Kasumi-1 (cell line): ENCODE measurements at places on chromosomes 4 and X.

DNA sequence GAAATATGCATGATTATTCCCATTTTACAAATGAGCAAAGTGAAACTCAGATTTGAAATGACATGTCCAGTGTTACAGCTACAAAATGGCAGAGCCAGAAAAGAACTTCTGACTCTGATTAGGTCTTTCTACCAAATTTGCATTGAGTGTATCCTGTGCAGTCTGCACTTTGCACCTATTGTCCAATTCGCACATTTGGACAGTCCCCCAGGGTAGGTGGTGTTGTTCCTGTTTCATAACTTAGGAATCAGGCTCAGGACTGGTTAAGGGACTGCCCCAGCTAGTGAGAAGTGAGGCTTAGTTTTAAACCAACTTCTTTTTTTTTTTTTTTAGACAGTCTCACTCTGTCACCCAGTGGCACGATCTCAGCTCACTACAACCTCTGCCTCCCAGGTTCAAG lies 137.9 kb upstream of the NALF2 start:
- no peak for DNase-seq

DNA sequence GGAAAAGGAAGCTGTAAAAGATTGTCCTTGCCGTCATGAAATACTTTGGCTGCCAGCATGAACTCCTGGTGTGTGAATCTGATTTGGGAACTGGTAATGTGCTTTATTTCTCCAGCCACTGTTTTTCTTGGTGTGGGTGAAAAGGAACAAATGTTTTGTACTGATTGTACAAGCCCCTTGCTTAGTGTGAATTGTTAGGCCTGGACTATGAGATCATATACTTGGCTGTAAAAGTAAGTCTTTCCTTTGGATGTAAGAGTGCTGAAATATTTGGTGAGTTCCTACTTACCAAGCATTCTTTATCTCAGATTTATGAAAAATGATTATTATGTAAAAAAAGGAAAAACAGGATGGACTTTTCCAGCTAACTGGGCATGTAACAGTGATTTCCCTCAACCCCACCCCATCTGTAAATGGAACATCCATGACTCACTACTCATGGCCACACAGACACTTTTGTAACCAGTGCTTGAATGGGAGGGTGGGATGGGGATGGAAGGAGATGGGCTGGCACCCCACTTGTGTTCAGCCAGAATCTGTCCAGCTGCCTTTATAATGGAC lies 6.3 kb downstream of the FNIP2 start:
- DNase-seq: no peak

DNA sequence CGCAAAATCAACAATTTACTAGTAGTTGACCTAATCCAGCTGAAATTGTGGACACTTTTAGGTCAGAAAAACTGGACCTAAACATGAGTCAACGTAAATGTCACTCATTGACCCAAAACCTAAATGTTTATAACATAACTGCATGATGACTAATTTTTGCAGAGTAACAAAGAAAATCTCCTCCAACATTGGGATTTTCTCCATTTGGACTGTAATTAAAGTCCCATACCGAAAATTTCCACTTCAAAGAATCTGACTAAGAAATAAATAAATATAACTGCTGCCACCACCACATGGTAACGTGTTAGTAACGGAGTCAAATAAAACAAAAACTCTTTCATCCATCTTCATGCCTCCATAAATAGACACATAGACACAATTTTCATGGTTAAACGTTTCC lies 1.9 kb downstream of the ADGRA3 start:
- DNase-seq: no peak

DNA sequence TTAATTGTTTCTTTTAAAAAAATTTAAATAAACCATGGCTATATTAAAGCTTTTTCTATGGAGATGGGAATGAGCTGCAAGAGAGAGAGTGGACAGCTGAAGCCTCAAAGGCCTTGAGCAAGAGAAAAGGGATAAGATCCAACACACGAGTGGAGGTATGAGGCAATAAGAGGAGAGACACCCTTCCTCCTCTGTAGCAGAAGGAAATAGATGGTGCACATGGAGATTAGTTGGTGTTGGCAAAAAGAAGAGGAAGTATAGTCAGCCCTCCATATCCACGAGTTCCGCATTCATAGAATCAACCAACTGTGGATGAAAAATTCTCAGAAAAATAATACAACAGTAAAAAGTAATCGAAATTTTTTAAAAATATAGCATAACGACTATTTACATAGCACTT lies 3.2 kb downstream of the CXorf38 start:
- peak; percentile 83 for DNase-seq

GRCh38 chr4:176187624-176188023 lies 7.8 kb downstream of the SPATA4 start:
- no peak for DNase-seq

DNA sequence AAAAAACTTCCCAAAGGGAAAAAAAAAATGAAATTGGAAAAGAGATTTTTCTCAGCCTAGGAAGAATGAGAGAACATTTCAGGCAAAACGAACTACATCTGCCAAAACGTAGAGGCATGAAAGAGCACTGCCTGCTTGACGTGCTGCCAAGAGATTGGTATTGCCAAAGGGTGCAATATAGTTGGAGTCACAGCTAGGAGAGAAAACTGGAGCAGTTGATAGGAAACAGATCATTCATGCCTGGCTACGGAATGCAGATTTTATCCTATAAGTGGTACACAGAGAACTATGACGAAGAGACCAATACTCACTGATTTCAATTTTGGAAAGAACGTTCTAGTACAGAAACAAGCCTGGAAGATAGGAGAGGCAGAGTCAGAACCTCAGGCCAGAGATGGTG lies 68.4 kb upstream of the IQCM start:
- no peak for DNase-seq

GRCh38 chrX:118550792-118551191 lies 55.2 kb downstream of the DOCK11 start:
- no peak for DNase-seq

DNA sequence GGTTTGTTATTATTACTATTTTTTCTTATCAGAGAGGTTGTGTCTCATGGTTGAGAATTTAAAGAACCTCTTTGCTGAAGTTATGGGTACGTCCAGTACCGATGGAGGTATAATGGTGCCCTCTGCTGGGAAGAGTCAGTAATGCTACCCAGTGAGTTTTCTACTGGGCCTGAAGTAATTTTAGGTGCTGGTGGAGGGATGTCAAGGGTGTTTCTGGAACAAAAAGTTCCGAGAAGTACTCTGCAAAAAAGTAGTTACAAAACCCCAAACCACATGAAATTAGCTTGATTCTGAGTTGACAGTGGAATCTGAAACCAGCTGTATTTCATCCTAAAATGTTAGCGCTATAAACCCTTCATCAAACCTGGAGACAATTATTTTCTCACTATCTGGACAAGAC lies 102.5 kb upstream of the MID1 start:
- peak; percentile 49 for DNase-seq

- DNase-seq: no peak
Measured at GRCh38 chr4:162229670-162230069, 65.9 kb upstream of the FSTL5 start.

GRCh38 chrX:38216642-38217041 lies 4.0 kb downstream of the SRPX start:
- DNase-seq: no peak

GRCh38 chr4:184728858-184729257 lies 5.0 kb downstream of the CENPU start:
- DNase-seq: no peak

- no peak for DNase-seq
Measured at GRCh38 chr4:182724414-182724813, 192.8 kb downstream of the DCTD start.

DNA sequence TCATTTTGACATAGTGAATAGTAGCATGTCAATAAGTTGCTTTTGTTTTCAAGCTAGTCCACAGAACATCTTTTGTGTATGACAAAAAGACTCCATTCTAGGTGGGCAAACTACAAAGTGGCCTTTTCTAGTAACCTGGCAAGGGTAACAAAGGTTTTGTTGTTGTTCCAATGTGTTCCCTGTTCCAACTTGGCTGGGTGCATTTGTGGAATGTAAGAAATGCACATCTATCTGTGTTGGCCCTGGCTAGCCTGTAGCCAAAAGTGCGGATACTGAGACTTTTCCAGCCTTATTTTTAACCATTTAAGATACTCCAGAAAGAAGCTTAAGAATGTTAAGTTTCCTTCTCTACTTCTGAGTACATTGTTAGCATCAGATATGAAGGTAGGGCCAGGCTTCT lies 118.7 kb upstream of the CHRDL1 start:
- no peak for DNase-seq

DNA sequence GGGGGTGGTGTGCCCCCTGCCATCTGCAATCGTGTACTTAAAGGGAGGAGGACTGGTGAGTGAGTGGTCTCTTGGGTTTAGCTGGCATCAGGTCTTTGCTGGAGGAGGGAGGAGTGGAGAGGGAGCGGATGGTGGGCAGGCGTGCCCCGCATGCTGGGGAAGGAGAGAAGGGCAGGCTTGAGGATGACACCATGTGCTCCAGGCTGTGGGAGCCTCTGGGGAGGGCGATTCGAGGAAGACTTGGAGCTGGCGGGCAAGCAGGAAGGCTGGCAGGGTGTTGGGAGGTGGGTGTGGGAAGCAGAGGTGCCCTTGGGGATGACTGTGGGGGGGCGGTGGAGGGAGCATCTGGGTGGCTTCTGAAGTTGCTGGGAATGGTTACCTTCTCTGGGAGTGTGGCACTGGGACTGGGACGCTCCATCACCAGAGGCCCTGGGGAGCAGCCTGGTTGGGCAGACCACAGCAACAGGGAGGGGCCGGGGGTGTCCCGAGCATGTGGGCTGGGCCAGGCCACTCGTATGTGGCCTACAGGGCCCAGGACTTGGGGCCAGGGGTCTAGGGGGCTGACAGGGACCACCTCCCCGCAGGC lies 30.8 kb upstream of the AFAP1 start:
- DNase-seq: peak; percentile 51

- no peak for DNase-seq
Measured at GRCh38 chrX:123291623-123292022, 107.5 kb downstream of the GRIA3 start.

DNA sequence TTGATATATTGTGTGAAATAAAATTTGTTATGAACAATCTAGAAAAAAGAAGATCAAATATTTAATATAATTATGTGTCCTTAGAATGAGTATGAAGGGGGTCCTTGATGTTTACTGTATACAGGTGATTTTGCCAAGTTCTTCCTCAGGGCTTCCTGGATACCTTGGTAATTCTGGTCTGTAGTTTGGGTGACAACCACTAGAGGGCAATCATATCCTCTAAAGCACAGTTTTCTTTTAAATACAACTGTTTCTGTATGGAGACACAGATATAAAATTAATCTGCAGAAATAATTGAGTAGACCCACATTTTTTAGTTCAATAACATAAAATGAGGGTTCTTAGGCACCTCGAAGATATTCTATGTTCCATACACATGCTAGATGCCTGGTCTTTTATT lies 157.7 kb downstream of the SPANXN1 start:
- DNase-seq: peak; percentile 23

DNA sequence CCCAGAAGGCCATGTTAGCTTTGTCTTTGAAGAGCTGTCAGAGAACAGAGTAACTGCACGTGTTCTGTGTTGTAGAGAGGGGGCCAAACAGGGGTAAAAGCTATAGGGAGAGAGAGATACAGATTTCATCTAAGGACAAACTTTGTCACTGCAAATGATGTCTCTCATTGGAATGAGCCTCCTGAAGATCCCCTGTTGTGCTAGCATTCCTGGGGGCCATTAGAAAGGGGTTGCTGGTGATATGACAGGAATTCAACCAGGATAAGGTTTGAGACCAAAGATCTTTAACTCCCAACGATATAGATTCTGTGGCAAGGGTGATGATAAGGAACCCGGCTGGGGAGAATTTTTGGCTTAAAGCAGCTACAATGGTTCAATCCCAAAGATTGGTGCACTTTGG lies 16.8 kb downstream of the MID1 start:
- DNase-seq: no peak

GRCh38 chrX:41108007-41108406 lies 22.8 kb downstream of the USP9X start:
- DNase-seq: no peak

GRCh38 chr4:175459571-175459970 lies 352.5 kb downstream of the GPM6A start:
- no peak for DNase-seq

DNA sequence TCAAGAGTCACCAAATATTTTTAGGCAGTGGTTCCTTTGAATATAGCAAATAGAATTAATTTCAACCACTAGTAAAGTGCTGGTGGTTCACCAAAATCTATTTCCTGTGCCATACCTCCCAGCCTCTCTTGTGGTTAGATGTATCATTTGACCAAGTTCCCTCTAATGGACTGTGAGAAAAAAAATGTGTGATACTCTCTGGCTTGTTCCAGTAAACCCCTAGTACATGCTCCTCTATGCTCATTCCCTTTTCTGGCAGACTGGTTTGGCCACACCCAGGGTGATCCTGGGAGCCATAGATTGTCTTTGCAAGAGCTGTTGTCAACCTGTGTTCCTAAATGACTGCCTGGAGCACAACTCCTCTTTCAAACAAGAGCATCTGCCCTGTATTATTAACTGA lies 109.5 kb downstream of the FRAS1 start:
- DNase-seq: peak; percentile 52

DNA sequence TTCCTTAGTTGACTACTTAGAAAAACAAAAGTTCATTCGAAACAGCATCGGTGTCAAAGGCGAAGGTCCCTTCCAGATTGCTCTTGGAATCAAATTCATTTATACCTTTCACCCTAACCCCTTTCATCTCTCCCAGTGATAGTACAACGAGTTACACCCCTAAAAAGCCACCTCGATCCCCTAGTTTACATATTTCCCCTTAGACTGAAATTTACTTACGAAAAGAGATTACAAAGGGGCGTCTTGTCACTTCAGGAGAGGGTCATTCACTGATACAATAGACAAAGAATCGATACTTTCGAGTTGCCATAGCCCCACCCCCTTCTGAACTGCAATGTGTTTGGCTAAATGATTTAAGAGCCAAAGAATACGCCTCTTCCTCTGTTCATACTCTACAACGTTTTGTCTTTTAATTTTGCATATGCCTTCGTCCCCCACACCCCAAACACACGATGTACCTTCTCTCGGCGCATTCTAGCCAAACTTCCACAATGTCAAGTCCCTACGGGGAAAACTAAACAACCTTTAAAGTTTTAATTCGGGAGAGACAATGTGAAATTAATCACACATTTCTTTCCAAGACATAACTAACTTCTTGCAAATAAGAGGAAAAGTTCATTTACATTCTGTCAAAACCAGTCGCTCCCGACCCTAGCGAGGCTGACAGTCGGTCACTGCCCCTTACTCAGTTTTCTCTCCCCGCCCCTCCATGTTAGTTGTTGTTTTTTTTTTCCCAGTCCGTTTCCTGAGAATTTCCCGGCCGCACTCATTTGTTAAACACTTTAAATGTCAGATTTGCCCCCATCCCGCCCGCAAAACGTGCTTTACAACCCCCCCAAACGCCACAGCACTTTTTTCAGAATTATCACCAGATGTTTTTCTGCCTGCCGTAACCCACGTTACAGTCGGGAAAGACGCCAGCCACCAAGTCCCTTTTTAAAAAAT lies 88.6 kb downstream of the HPRT1 start:
- no peak for DNase-seq
